ENCODE measurements at places on chromosomes 7 and 10.

DNA sequence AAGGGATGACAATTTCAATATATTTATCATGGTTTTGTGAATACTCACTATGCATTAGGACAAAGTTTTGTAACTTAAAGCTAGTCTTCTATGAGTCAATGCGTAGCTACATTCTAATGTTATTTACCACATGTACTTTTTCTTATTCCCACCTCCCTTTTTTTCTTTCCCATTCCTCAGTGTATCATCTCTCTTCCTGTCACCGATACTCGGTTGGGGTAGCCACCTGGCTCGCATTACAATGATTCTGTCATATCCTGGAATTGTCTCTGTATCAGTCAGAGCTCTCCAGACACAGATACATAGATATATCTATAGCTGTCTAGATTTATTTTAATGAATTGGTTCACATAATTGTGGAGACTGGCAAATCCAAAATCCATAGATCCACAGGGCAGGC, 9.8 kb upstream of the RALA start:
- DNase-seq = no peak

DNA sequence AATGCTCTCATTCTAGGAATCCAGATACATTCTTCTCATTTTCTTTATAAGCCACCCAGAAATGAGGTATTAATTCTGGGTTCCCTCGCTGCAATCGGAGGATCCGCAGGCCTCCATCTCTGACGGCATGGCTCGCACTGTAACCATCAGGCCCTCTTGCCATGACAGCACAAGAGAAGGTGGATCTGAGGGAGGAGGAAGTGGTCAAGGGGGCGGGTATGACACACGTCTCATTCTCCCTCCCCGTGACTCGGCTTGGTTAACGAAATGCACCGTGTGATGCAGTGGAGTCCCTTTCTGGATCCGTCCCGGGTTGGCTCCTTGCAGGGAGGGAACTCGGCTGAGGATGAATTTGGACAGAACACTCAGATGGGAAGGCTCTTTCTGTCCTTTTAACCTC, 280.2 kb downstream of the TCERG1L start:
- DNase-seq = no peak

GRCh38 chr7:157150882-157151281, 12.2 kb downstream of the UBE3C start:
- DNase-seq = no peak

GRCh38 chr7:92761391-92762097, 74.8 kb downstream of the CDK6 start:
- DNase-seq = no peak

- no peak for DNase-seq
Observed at GRCh38 chr10:3757250-3757637, 27.8 kb downstream of the KLF6 start.

DNA sequence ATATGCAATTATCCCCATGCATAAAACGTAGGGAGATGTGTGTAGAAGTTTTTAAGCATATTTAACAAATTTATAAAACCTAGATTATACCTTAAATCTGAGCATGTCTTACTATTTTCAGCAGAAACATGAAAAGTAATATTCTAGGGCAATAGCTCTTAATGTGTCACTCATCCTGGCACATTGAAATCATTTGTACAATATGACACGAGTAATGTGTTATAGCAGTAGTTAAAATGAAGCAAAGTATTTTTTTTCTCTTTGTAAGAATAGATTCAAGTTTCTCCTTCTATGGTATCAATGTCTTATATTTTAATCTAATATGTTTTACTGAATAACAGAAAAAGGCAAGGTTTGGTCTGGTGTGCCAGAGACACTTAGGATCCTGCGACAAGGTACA, 274.9 kb upstream of the PLXDC2 start:
- no peak for DNase-seq

DNA sequence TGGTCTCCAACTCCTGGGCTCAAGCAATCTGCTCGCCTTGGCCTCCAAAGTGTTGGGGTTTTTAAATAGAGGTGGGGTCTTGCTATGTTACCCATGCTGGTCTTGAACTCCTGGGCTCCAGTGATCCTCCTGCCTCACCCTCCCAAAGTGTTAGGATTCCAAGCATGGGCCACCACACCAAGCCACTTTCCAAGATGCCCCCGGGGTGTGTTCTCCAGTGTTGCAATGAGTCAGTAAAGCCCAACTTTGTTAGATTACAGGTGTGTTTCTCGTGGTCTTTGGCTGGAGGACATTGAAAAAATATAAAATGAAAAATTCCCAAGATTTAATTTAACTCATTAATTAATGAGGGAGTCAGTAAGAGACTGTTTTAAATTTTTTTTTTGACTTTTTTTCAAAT, 29.2 kb downstream of the TACR2 start:
- no peak for DNase-seq

- DNase-seq = no peak
Observed at GRCh38 chr7:105524840-105525239, 2.8 kb upstream of the PUS7 start.

DNA sequence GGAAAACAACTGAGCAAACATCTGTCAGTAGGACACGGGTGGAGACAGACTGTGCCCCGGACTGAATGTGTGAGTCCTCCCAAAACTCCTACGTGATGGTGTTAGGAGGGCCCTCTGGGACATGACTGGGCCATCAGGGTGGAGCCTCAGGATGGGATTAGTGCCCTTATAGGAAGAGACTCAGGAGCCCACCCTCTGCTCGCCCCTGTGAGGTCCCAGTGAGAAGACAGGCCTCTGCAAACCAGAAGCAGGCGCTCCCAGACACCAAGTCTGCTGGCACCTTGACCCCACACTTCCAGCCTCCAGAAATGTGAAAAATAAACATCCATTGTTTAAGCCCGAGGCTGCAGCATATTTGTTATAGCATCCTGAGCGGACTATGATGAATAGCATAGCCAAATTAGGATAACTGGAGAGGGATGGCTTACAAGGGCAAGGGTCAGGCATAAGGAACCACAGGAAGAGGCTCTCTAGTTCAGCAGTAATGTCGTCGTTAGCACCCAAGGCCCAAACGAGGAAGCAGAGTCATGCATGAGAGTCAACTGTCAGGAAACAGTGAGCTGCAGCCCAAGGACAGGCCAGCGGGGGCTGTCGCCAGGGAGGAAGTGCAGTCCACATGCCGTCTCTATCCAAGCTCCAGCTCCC, 50.6 kb downstream of the PTPRN2 start:
- no peak for DNase-seq

DNA sequence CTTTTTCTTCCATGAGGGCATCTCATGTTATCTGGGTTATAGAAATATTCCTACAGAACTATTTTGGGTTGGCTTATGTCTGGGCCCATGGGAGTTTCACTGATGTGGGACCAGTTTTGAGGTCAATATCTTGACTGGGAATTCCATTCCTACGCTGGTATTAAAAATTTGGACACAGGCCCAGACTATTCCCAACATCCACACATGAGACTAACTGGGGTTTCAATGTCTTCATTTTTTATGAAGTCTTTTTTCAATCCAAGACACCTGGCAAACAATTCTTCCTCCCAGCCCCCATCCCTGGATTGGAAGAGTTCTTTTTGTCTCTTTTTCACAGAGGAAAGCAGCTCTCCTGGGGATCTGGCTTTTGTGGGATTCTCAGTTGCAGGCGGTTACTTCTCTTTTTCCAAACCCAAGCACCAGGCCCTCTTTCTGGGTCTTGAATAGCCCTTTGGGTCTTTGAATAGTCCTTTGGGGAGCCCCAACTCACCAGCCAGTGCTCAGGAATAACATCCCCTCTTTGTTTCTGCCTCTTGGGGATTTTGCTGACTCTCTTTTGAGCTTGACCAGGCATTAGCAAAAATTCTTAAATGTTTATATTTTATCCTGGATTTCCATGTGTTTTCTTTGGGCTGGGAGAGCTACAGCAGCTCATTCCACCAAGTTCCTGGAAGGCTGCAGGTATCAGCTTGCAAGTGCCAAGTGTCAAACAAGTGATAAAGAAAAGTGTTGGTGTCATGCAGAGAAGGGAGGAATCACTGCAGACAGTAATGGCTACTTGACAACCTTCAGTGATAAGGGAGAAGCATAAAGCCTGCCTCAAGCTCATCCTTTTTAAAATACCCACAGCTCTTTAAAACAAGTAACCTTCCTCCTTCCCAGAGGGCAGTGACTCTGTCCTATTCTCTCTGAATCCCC, 234.3 kb downstream of the ADAM12 start:
- no peak for DNase-seq

DNA sequence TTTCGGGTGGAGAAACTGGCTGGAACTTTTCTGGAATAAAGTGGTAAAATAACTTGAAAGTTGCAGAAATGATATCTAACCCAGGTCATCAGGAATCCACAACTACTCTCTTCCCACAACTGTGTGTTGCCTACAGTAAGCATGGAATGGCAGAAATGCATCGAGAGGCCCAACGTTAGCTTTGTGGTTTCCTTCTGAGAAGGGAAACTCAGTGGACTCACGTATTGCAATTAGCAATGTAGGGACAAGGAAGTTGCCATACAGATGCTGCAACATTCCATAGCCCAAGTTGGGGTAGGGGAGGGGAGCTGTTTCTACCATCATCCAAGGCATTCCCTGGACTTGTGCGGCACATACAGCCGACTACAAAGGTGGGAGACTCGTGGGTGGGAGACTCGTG, 1.9 kb downstream of the PON1 start:
- no peak for DNase-seq

DNA sequence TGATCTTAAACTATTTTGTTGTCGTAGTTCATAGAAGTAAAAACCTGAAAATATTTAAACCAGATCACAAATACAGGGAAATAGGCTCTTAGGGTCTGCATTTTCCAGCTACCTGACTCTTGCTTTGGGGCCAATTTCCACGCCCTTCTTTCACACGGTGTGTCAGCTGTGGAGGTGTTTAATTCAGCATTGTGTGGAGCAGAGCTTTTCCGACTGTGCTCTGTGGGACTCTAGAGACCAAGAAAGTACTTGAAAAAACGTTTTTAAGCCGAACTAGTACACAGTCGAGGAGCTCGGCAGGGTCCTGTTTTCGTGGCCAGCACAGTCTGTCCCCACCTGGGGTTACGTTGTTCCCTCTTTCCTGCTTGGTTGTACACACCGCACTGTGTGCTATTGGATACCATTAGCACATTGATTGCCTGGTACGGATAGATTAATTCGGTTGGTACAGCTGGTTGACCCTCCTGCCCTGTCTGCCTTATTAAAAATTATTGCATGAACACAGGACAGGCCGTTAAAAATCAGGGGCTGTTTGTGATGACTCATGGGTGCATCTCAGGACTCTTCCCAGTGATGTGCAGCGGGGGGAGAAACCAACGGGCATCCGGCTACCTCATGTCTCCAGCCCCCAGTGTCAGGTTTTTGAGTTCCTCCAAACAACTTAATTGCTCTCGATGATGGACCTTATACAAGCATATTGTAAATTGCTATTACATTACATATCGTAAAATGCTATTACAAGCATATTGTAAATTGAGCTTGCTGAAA, 80.7 kb upstream of the BTBD16 start:
- DNase-seq = no peak

- no peak for DNase-seq
Observed at GRCh38 chr7:135320268-135320667, 86.6 kb downstream of the STRA8 start.

DNA sequence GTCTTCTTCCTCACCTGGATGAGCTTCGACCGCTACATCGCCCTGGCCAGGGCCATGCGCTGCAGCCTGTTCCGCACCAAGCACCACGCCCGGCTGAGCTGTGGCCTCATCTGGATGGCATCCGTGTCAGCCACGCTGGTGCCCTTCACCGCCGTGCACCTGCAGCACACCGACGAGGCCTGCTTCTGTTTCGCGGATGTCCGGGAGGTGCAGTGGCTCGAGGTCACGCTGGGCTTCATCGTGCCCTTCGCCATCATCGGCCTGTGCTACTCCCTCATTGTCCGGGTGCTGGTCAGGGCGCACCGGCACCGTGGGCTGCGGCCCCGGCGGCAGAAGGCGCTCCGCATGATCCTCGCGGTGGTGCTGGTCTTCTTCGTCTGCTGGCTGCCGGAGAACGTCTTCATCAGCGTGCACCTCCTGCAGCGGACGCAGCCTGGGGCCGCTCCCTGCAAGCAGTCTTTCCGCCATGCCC, 4.3 kb downstream of the GPER1 start:
- no peak for DNase-seq

DNA sequence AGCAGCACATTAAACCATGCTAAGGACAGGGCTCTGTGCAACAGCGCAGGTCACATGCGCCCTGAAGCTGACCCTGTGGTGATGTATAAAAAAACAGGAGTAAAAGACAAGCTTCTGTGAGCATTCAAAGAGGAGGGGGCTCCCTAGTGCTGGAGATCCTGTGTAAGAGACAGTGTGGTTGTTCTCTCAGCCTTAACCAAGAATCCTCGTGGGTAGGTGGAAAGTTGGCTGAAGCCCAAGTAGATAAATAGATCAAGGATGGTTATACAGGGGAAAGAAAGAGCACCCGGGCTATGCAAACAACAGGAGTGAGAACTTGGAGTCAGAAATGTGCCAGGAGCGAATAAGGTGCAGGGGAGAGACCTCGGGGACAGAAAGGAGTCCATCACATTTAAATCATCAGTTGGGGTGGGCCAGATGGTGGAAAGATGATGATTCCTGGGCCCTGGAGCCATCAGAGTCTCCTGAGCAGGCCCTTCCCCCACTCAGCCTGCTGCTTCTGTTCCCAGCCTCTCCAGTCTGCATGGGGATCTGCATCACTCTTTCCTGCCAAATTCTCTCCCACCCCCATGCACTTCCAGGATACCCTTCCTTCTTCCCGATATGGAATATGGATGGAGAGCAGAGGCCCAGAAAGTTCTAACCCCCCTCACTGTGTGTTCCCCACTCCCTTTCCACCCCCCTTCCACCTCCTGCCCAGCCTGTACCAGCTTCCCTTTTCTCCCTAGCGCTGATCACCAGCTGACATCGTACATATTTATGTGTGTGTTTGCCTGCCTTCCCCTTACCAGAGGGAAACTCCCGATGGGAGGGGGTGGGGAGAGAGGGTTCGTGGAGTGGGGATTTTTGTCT, 78.1 kb upstream of the PRR15 start:
- no peak for DNase-seq

DNA sequence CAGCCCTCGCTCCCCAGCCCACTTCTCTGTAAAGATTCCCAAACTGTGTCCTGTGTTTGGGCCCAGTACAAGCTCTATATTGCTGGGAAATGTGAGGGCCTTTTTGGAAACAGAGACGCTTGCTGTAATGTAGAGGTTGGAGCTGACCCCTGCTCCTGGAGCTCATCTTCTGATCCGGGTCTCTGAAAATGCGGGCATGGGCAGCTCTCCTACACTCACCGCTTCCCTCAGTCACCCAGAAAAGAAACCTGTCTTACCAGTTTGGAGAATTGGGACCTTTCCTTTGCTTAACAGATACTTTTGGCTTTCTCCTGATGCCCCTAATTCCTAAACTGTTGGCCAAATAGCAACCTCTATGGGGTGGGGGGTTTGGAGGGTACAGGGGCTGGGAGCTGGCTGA, 18.2 kb downstream of the BAG3 start:
- DNase-seq = no peak

GRCh38 chr10:72098836-72099599, 10.7 kb upstream of the SPOCK2 start:
- DNase-seq = no peak

- no peak for DNase-seq
Observed at GRCh38 chr7:35019801-35020200, 17.5 kb downstream of the DPY19L1 start.

- DNase-seq = no peak
Observed at GRCh38 chr10:77256346-77256745, 381.3 kb downstream of the KCNMA1 start.

Data from stimulated activated CD8-positive, alpha-beta memory T cell treated with anti-CD3 and anti-CD28 coated beads, Interleukin-4, amount 100 ng/mL, for 1 hour (primary cell).